Activated T-cell treated with anti-CD3 and anti-CD28 coated beads, Interleukin-2, amount 50 U/mL, for 72 hours (primary cell): ENCODE measurements at places on chromosomes 1 and 21. TPM values are rescaled to one million over a fixed set of nuclear protein-coding genes. Genes with fewer than 3 reads are reported as not detected.

Gene SLC25A34
- 2.5 TPM for total RNA-seq

Gene HDAC1
- 149 TPM for total RNA-seq

Gene S100A8
- total RNA-seq, result not detected

Gene RNF186
- not detected for total RNA-seq

Gene LAD1
- not detected for total RNA-seq

Gene RPE65
- total RNA-seq, result not detected

Gene FCGR2B
- not detected for total RNA-seq

Gene OR2T2
- not detected for total RNA-seq

Gene FCRL1
- not detected for total RNA-seq

Gene SSR2
- 234 TPM for total RNA-seq

Gene GNB1
- total RNA-seq, result 418 TPM

Gene AQP10
- not detected for total RNA-seq

Gene ZNF593OS
- total RNA-seq, result not detected

Gene WDR4
- 17.1 TPM for total RNA-seq

Gene SLC19A2
- 4.6 TPM for total RNA-seq

Gene DFFA
- total RNA-seq, result 26.4 TPM

Gene IL20
- total RNA-seq, result 0.28 TPM

Gene CSDE1
- 478 TPM for total RNA-seq

Gene KLHDC7A
- not detected for total RNA-seq

Gene FAM78B
- 0.90 TPM for total RNA-seq

Gene KIF21B
- 91.7 TPM for total RNA-seq

Gene PDZK1
- 0.41 TPM for total RNA-seq

Gene FAM163A
- not detected for total RNA-seq

Gene SCP2
- total RNA-seq, result 54.3 TPM

Gene CLCA1
- total RNA-seq, result not detected

Gene NID1
- total RNA-seq, result 0.12 TPM

Gene CAMK1G
- 0.43 TPM for total RNA-seq

Gene CAMK2N1
- 1.2 TPM for total RNA-seq

Gene CRTC2
- 107 TPM for total RNA-seq

Gene TDRD10
- not detected for total RNA-seq

Gene CHRNB2
- total RNA-seq, result not detected

Gene SAMD13
- total RNA-seq, result 1.7 TPM

Gene HCRTR1
- total RNA-seq, result not detected
